ENCODE measurements at places on chromosomes 12 and 14.

DNA sequence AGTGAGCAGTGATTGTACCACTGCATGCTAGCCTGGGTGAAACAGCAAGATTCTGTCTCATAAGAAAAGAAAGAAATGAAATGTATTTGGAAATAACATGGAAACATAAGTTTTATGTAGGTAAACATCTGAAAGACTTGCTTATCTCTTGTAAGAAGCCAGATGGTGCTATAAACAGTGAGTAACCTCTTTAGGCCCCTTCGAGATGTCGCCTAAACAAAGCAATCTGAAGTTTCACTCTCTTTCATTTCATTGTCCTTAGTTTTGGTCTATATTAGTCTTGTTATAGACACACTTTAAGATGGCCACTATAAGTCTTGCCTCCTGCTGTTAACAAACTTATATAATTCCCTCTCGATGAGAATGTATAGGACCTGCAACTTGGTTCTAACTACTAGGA lies 472.6 kb upstream of the ATP2B1 start:
- no peak for DNase-seq

DNA sequence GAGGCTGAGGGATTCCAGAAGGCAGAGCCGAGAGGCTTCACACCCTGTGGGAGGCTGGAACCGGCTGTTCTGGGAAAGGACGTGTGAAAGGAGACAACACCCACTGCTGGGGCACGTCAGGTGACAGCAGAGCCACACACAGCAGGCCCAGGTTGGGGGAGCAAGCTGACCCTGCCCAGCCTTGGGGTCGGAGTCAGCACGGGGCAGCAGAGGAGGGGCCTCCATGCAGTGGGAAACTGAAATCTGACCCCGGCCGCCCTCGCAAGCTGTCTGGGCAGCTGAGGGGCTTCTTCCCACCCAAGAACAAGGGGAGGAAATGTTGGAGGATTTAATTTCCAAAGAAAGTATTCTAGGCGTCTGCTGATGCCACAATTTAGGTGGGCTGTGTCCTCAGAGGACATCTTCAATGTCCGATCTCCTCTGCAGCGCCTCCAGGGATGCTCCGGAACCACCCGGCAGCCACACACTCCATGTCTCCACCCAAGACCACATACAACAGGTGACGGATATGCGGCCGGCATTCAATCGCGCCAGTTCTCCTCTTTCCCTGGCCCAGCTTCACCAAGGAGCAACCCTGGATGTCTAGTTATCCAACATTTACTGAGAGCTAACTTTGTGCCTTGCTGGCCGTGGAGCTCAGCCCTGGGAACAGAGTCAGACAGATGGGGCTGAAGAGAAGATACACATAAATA lies 30.7 kb downstream of the SNRNP35 start:
- no peak for DNase-seq

GRCh38 chr12:86710109-86710508 lies 453.9 kb upstream of the MGAT4C start:
- peak; percentile 12 for DNase-seq

DNA sequence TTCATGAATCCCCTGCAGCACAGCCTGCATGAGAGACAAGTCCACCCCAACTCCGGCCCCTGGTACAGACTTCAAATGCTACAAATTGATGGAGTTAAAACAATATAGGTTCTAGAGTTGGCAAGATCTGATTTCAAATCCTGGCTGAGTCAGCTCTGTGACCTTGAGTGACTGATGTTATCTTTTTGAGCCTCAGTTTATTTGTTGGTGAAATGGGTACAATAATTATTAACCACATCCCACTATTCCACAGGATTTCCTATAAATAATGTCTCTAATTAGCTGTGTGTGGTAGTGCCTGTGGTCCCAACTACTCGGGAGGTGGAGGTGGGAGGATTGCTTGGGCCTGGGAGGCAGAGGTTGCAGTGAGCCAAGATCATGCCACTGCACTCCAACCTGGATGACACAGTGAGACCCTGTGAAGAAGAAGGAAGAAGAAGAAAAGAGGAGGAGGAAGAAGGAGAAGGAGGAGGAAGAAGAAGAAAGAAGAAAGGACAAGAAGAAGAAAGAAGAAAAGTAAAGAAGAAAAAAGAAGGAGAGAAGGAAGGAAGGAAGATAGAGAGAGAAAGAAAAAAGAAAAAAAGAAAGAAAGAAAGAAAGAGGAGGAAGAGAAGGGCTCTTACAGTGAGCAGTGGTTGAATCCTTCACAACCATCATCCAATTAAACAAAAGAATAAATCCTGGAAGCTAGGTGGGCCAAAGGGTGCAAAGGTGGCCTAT lies 39.7 kb upstream of the DICER1 start:
- no peak for DNase-seq

- DNase-seq, result no peak
These were observed 3.7 kb upstream of the HOXC12 start for GRCh38 chr12:53950789-53951576.

DNA sequence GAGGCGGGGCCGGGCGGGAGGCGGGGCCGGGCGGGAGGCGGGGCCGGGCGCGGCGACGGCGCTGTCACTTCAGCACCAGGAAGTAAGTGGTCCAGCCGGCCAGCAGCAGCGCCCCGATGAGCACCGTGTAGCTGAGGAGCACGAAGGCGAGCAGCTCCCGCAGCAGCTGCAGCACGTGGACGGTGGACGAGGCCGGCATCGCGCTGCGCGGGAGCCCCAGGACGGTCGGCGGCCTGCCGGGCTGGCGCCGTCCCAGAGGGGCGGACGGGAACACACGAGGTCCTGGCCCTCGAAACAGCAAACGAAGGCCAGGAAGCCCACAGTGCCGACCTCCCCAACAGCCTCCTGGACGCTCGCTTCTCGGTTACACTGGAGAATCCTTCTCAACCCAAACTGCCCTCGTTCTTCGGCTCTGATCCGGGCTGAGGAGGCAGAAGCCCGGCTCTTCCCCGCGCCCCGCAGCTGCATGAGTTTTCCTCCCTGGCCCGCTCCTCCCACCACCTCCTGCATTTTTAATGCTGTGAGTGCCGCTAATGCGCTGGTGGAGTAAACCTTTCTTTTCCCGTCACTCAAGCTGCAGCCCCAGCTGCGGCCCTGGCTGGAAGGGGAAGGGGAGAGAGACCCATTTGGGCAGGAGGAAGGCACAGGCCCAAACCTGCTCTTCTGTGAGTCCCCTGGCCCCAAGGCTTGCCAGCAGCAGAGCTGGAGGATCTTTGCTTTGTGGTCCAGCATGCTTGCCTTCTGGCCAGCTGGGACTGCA lies 694 bp upstream of the DIABLO start:
- no peak for DNase-seq

- no peak for DNase-seq
These were observed 22.3 kb upstream of the CATSPERB start for GRCh38 chr14:91754185-91754584.

DNA sequence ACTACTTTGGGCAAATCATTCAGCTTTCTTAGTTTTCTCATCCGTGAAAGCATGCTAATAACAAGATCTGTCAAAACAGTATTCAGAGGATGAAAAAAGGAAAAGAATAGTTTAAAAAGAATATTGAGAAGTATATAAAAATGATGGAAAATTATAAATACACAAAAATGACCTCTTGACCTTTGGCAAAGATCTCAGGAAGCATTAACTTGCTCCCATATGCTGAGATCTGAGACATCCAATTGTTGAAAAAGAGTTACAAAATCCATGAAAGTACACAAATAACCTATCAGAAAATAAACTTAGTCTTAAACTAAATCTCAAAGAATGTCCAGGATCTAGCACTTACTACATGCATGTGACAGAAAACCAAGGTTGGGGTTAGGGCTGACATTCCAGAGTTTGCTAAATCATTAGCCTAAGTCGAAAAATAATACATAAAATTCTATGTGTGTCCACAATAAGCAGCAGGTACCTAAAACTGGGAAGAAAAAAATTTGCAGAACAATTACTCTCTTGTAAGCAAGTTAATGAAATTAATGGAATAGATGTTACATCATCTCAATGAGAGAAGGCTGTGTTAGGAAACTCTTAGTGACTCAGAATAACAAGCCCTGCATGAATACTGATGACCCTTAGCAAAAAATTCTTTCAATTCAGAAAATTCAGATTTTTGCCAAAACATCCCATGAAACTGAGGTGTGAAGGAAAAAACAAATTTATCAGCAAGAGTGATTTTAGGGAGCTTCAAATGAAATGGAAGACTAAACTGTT lies 3.4 kb downstream of the PAH start:
- DNase-seq, result no peak

DNA sequence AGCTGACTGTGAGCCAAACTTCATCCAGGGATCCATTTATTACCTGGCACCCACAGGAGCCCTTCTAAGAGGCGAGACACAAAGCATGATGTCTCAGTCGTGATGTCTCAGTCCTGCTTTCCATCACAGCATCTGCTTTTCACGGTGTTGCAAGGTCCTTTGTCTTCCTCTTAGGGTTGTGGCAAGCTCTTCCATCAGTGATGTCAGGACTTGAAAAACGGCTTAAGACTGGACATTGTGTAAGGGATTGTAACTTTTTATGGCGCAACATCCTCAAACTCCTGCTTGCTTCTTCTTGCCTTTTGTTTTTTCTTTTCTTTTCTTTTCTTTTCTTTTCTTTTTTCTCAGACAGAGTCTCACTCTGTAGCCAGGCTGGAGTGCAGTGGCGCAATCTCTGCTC lies 586.5 kb upstream of the TMEM132C start:
- no peak for DNase-seq

DNA sequence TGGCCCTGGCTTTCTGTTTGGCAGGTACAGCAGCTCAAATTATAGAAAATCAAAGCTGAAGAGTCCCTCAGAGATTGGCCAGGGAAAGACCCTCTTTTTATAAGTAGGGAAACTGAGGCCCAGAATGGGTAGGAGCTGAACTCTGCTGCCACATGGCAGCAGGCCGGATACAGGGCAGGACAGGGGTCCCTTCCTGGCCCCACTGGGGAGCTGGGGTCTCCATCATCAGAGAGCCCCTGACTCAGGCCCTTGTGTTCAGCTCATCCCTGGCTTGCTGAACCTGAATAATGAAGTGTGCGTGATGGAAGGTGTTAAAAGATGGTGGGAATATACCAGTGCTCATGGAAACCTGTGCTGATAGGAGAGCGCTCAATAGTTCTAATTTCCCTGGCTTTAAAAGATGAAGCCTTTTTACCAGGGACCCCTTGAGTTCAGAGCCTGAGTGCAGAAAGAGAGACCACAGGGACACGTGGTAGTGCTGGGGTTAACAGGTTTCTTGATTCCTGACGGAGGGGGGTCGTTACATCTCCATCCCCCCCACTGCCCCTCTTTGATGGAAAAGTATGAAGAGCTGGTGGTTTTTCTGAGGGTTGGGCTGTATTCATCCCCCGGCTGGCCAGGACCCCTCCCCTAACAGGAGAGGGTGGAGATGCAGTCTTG lies 4.4 kb downstream of the DLK1 start:
- no peak for DNase-seq

DNA sequence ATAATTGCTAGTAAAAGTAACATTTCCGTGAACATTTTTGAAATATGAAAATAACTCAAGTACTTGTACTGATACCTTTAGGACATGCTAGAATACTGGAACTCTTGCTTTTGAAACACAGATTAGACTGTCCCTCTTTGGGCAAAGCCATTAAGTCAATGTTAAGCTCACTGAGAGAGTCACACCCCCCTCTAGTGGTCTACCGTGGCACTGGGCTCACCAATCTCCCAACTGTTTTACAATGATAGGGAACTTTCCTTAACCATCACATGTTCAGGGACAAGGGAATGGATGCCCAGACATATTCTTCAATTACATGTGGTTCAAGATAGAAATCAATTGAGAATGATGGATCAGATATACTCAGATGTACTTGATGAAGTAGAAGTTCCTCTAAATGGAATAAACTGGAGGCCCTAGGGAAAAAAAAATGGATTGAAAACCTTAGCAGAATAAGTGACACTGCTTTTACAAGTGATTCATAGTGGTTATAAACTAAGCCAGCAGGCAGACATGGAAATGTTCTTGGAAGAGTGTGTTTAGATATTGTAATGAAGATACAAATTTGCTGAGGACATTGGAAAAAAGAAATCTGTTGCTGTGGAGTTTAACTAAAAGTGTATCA lies 17.8 kb downstream of the NANOG start:
- peak; percentile 56 for DNase-seq

GRCh38 chr12:113889891-113890581 lies 76.1 kb downstream of the RBM19 start:
- DNase-seq, result no peak

- no peak for DNase-seq
These were observed 23.0 kb upstream of the RAB21 start for GRCh38 chr12:71731439-71732356.

DNA sequence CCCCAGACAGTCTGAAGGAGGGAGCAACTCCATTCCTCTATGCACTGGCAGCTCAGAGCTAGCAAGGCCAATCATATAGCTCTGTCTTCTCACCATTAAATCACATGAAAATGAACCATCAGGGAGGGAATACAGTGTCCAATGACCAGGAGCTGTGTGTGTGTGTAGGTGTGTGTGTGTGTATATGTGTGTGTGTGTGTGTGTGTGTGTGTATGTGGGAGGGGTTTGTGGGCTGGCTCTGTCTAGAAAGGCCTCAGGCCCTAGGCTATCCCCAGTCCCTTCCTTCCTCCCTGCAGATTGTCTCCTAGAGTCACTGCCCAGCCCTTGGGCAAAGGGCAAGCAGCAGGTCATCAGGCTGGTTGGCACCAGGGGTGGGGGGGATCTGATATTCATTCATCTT lies 5.7 kb upstream of the SUSD6 start:
- DNase-seq, result peak; percentile 44

GRCh38 chr12:11752403-11753149 lies 103.1 kb downstream of the ETV6 start:
- DNase-seq, result no peak

- DNase-seq, result no peak
These were observed 1.8 kb downstream of the GALNT6 start for GRCh38 chr12:51389302-51389999.

- DNase-seq, result no peak
These were observed 79.4 kb downstream of the SETD3 start for GRCh38 chr14:99401211-99401610.

- no peak for DNase-seq
These were observed 314.4 kb downstream of the GALC start for GRCh38 chr14:87678624-87679023.

DNA sequence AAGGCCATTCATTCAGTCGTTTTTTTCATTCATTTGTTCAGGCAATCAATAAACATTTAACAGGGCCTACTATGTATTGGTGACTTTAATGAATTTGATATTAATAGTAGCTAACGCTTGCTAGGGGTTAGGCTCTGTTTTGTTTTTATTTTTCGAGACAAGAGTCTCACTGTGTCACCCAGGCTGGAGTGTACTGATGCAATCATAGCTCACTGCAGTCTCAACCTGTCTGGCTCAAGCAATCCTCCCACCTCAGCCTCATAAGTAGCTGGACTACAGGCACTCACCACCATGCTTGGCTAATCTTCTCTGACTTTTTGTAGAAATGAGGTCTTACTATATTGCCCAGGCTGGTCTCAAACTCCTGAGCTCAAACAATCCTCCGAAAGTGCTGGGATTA lies 25.6 kb upstream of the MED13L start:
- no peak for DNase-seq
